ENCODE measurements at places on chromosomes 3 and 15. TPM values are rescaled to one million over a fixed set of nuclear protein-coding genes. Genes with fewer than 3 reads are reported as not detected.

FGF7 gene
- polyA plus RNA-seq, result 61.5 TPM

ZNF774 gene
- polyA plus RNA-seq, result 1.2 TPM

TGM5 gene
- 0.03 TPM for polyA plus RNA-seq

LNP1 gene
- polyA plus RNA-seq, result 4.7 TPM

ANKUB1 gene
- polyA plus RNA-seq, result not detected

SNX22 gene
- polyA plus RNA-seq, result not detected

DUOXA1 gene
- not detected for polyA plus RNA-seq

FRMD4B gene
- polyA plus RNA-seq, result 0.47 TPM

HDC gene
- polyA plus RNA-seq, result not detected

SCN11A gene
- 0.01 TPM for polyA plus RNA-seq

PRTG gene
- 0.90 TPM for polyA plus RNA-seq

TAGLN3 gene
- polyA plus RNA-seq, result 1.2 TPM

STRIT1 gene
- polyA plus RNA-seq, result not detected

ST8SIA2 gene
- polyA plus RNA-seq, result not detected

CD86 gene
- not detected for polyA plus RNA-seq

ISL2 gene
- polyA plus RNA-seq, result 0.03 TPM

SRPRB gene
- 69.2 TPM for polyA plus RNA-seq

CPLX3 gene
- not detected for polyA plus RNA-seq

ZCWPW2 gene
- polyA plus RNA-seq, result 0.68 TPM

NMNAT3 gene
- polyA plus RNA-seq, result 0.68 TPM
